ENCODE measurements at places on chromosomes 16 and 17. TPM values are rescaled to one million over a fixed set of nuclear protein-coding genes. Genes with fewer than 3 reads are reported as not detected.

STX1B gene
- 0.72 TPM for total RNA-seq

DHRS13 gene
- total RNA-seq = 14.9 TPM

SEPTIN12 gene
- not detected for total RNA-seq

GLP2R gene
- not detected for total RNA-seq

DNAH9 gene
- not detected for total RNA-seq

CCDC43 gene
- 38.8 TPM for total RNA-seq

CDH11 gene
- total RNA-seq = 70.6 TPM

FGF11 gene
- 32.8 TPM for total RNA-seq

KCNJ12 gene
- 1.4 TPM for total RNA-seq

CALB2 gene
- total RNA-seq = 2.1 TPM
